ENCODE measurements at places on chromosomes 6 and 20.
A peak's percentile ranks its signal among the peaks of the same experiment; 100 is the strongest.

- DNase-seq = no peak
Measured at GRCh38 chr6:80454197-80454596, 347.7 kb downstream of the BCKDHB start.

GRCh38 chr20:62951143-62951895 is 1.2 kb upstream of the SLC17A9 start:
- DNase-seq = no peak

GRCh38 chr20:13085275-13085674 is 76.5 kb downstream of the SPTLC3 start:
- DNase-seq = no peak

GRCh38 chr20:19347943-19348456 is 135.6 kb downstream of the SLC24A3 start:
- no peak for DNase-seq

- DNase-seq = no peak
Measured at GRCh38 chr6:112911959-112912358, 564.8 kb downstream of the RFPL4B start.

DNA sequence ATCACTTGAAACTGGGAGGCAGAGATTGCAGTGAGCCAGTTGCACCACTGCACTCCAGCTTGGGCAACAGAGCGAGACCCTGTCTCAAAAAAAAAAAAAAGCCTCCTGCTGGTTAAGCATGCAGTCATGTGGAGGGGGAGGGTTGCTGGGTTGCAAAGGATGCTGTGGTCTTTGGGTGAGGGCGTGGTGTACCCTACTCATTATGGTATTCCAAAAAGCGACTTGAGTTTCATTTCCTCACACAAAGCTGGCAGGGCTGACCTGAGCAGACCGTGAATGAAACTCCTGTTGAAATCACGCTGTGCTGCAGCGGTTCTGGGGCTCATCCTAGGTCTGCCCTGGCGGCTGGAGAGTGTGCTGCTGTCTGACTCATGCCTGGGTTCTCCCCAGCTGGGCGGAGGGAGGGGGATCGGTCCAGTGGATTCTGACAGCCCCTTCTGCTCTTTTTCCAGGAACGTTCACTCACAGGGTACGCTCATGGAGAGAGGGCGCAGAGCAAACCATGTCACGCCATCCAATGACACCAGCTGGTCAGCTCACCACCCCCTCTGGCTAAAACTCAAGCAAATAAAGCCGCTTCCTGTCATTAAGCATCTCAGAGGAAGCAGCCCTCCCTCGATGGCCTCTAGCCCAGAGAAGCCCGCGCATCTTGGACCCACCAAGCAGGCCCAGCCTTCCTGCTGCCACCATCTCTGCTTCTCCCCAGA is 166.2 kb downstream of the SCML4 start:
- DNase-seq = no peak

DNA sequence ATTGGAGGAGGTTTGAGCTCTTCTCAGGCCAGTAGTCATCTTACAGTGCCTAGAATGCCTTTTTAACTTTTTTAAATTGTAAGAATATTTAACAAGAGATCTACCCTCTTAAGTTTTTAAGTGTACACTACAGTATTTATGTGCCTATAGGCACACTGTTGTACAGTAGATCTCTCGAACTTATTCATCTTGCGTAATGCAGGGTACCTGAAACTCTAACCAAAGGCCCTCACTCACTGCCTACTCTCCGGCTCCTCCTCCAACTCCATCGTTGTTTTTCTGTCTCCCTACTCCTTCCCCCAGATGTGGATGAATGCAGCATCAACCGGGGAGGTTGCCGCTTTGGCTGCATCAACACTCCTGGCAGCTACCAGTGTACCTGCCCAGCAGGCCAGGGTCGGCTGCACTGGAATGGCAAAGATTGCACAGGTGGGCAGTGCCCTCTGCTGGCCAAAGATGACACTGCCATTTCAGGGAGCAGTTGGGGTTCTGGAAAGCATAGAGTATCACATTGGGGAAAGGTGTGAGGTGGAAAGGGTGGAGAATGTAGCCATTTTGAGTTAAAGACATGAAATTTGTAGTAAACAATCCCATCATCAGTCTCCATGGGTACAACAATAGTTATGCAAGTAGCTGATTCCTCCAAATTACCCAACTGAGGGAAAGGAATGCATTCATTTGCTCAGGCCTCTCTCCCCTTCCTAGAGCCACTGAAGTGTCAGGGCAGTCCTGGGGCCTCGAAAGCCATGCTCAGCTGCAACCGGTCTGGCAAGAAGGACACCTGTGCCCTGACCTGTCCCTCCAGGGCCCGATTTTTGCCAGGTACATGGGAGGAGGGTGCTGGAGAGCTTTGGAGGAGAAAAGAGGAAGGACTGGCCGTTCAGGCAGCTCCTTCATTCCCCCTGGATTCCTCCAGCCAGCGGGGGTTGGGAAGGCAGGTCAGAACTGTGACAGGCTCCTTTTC is 18.4 kb upstream of the ZNF76 start:
- DNase-seq = peak; percentile 55

GRCh38 chr6:136118787-136119186 is 131.3 kb downstream of the MTFR2 start:
- no peak for DNase-seq

GRCh38 chr6:72464791-72465691 is 156.8 kb upstream of the KCNQ5 start:
- DNase-seq = no peak

- no peak for DNase-seq
Measured at GRCh38 chr6:19070520-19070919, 683.4 kb downstream of the RNF144B start.

- no peak for DNase-seq
Measured at GRCh38 chr20:25408890-25409289, 1.4 kb downstream of the GINS1 start.

DNA sequence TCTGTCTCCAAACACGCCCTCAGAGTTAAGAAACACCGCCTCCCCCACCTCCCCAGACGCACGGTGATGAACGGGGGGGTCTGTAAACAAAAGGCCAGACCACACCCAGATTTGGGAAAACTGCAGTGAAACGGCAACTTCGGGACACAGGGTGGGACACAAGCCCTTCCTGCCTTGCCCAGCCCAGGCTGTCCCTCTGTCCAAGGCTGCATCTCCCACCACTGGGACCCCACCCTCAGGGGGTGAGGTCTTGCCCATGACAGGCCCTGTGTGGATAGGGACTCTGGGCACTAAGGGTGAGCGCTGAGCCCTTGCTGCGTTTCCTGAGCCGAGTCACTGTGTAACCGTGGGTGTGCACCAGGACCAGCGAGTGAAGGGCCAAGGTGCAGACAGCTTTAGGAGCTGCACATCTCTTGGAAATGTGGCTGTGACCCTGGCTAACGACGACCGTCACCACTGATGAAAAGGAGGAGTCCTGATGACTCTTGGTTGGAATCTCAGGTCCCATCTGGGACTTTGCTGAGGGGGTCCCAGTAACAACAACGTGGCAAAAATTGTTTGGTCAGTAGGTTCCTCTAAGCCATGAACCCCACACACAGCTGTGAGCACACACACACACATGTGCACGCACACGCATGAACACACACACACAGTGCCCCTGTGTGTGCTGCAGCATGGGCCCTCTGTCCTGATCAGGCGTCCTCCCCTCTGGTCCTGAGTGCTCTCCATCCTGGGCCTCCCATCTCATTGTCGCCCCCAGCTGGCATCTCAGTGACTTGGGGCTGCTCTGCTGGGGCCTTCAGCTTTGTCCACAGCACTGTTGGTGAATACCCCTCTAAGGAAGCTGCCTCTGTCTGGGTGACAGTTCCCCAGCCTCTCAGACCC is 100.6 kb downstream of the RAMACL start:
- DNase-seq = no peak

GRCh38 chr6:82380566-82381185 is 17.1 kb downstream of the TPBG start:
- DNase-seq = no peak

DNA sequence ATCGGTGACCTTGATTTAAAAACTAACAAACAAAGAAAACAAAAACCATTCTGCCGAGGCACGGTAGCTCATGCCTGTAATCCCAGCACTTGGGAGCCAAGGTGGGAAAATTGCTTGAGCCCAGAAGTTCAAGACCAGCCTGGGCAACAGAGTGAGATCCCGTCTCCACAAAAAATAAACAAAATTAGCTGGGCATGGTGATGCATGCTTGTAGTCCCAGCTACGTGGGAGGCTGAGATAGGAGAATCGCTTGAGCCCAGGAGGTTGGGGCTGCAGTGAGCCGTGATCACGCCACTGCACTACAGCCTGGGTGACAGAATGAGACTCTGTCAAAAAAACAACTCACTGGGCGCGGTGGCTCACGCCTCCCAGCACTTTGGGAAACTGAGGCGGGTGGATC is 48.2 kb upstream of the TFAP2A start:
- no peak for DNase-seq

- DNase-seq = no peak
Measured at GRCh38 chr20:10521836-10522235, 86.7 kb downstream of the SLX4IP start.

Measured in globus pallidus (tissue), 1 donor.